ENCODE measurements at places on chromosomes 2 and 18.

DNA sequence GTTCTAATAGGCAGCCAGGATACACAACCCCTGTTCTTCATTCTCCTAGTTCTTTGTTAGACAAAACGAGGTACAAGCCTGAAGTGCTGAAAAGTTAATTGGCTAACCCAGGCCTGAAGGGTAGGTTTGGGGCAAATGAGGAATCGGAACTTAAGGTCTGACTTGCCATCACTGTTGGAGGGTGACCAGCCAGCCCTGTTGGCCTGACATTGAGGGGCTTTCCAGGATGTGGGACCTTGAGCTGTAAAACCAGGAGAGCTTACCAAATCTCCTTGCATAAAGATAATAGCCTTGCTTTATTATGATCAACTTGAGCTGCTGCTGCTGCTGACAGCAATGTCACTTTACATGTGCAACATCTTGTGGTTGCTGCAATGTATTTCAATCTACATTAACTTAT is 256.0 kb downstream of the VAPA start:
- no peak for DNase-seq

DNA sequence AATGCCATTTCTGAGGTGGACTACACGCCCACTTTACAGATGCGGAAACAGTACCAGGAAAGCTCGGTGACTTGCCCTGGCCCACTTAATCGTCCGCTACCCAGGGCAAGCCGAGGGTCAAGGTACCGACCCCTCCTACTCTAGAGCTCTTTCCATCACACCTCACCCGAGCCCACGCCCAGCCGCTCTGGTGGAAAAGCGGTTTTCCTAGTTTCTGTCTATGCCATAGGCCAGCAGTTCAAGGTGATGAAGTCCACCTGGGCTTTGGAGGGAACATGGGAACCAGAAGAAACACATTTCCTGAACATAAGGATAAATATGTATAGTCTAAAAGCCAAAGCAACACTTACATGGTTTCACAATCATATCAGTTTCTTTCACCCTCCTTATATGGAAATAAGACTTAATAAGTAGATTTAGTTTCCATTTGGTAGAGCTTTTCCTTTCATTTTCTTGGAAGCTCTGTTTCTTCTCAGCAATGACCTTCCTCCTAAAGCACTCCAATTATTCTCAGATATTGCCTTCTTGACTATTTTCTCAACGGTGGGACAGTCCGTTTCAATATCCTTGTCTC is 567 bp downstream of the VWA3B start:
- DNase-seq: no peak

GRCh38 chr2:231397011-231397927 is 1.8 kb downstream of the B3GNT7 start:
- DNase-seq: no peak

DNA sequence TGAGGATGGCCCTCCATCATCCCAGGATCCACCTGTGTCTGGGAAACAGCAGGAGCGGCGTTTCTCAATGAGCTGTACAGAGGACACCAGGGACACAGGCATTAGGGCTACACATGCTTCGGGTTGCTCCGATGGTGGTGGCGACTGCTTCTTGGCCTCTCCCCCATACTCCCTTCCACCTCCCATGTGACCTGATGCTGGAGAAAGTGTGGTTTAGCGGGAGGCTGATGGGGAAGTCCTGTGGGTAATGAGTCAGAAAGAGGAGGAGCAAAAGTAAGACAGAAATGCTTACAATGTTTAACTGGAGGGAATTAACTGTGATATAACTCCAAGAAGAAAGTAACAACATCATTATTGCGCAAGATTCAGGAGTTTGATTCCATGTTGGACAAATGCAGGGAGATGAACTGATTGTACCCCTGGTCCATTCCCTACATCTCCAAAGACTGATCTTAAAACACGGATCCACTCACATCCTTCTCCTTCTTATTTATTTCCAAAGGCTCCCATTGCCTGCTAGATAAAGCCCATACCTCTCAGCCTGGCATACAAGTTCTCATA is 186.6 kb downstream of the NRP2 start:
- DNase-seq: no peak

DNA sequence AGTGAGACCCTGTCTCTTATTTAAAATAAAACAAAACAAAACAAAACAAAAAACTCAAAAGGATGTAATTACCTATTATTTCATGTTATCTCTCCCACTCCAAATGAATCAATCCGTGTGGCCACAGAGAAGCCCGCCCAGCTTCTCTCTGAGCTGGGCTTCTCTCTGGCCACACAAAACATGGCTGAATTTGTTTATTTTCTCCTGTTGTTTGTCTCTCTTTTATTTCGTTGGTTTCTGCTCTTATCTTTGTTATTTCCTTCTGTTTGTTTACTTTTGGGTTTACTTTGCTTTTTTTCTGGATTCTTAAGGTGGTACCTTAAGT is 1.5 kb upstream of the TRABD2A start:
- no peak for DNase-seq

DNA sequence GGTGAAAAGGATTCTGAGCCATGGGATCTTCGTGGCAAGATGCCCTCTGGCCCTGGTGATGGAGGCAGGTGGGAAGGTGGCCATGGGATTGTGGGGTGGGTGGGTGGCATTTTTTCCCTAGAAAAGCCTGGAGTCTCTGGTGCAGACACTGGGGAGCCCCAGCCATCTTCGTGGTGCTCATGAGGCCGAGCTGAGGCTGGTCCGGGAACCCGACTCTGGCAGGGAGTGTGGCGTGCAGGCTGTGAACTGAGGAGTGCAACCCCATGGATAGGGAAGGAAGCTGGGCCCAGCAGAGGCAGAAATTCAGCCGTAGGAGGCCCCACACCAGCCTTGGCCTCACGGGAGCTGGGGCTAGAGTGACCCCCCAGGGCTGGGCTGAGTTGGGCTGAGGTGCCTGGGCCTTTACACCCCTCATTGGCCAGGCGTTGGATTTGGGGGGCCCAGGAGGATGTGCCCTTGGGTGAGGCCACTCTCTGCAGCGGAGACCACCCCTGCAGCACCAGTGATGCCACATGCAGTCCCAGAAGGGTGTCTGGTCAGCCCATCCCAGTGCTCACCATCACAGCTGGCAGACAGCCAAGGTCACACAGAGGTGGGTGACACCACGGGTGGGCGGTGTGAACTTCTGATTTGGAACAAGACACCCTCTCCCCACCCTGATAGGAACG is 115.6 kb upstream of the HDAC4 start:
- no peak for DNase-seq

DNA sequence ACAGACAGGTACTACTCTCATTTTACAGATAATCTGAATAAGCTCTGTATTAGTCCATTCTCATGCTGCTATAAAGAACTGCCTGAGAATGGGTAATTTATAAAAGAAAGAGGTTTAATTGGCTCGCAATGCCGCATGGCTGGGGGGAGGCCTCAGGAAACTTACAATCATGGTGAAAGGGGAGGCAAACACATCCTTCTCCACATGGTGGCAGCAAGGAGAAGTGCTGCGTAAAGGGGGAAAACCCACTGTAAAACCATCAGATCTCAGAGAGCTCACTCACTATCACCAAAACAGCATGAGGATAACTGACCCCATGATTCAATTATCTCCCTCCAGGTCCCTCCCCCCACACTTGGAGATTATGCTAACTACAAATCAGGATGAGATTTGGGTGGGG is 254.4 kb downstream of the KCNE4 start:
- no peak for DNase-seq

- DNase-seq: peak; percentile 39
These were observed 56.2 kb downstream of the EMILIN2 start for GRCh38 chr18:2903006-2903405.

- no peak for DNase-seq
These were observed 653.5 kb upstream of the LRRTM4 start for GRCh38 chr2:78175645-78176044.

DNA sequence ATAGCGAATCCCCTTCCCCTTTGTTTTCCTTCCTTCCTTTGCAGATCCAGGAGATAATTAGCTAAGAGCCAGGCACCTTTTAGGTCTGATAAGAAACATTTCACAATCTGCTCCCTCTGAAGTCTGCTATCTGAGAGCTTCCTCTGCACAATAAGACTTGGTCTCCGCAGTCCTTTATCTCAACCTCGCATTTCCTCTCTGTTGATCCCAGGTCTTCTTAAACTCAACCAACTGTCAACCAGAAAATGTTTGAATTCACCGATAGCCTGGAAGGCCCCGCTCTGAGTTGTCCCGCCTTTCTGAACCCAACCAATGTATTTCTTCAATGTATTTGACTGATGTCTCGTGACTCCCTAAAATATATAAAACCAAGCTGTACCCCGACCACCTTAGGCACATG is 78.4 kb upstream of the CTDP1 start:
- DNase-seq: no peak

- DNase-seq: no peak
These were observed 123.7 kb downstream of the PIK3C3 start for GRCh38 chr18:42078711-42079110.

DNA sequence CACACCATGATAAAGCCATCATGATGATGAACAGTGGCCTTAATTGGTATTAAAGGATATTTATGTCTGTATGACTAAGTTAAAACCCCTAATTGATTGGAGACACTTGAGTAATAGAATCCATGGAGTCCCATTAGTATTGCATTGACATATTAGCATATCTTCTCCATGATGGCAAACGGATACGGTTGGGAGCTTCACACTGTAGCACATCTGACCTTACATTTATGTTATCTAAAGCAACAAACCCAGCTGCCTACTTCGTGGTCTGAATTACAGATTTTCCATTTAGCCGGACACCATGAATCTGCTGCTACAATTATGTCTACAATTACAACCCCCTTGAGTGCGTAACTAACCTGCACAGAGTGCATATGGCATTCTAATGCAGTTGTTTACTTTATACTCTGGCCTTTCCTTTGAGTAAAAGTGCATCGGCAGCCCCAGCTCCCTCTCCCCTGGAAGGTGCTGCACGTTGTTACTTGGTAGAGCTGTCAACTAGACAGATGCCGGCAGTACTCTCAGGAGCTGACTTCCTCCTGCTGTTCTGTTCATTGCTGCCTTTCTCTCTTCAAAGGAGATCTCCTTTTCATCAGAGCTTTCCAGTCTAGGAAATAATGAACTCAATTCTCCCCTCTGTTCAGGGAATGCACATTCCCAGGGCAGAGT is 92.1 kb downstream of the LRRC30 start:
- DNase-seq: no peak

GRCh38 chr2:145267451-145267850 is 747.5 kb upstream of the ZEB2 start:
- DNase-seq: no peak

DNA sequence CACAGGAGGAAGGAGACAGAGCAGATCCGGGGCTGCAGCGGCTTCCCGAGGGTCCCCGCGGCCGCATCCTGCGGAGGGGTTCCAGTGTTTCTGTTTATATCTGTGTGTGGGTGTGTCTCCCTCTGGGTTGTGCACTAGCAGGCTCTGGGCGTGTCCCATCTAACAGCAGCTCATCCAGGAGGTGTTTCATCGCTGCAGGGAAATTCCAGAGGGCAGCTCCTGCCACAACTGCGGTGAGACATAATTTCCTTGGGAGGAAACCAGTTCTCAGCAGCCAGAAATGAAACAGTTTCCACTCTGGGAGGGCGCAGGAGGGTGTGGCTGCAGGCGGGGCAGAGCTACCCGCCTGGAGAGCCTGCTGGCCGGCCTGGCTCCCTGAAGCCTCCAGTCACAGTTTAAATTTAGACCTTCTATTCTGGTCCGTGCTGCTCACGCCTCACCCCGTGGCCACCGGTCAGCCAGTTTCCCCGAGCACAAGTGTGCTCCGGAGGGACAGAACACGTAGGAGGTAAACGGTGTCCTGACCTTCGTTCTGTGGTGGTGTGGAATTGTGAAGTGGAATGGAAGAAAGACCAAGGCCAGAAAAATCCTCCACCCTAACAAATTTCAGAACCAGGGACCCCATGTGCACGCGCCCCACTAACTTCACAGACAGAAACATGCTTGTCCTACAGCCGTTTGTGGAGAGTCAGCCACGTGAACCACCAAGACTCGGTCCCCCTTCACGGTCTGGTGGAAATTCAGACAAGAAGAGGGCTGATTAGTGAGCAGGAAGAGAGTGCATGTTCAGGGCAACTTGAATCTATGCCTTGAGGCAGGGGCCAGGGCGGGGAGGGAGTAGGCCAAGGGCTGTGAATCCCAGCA is 50.2 kb downstream of the TEX44 start:
- peak; percentile 94 for DNase-seq

- DNase-seq: no peak
These were observed 248.6 kb downstream of the EPHA4 start for GRCh38 chr2:221323513-221323912.

DNA sequence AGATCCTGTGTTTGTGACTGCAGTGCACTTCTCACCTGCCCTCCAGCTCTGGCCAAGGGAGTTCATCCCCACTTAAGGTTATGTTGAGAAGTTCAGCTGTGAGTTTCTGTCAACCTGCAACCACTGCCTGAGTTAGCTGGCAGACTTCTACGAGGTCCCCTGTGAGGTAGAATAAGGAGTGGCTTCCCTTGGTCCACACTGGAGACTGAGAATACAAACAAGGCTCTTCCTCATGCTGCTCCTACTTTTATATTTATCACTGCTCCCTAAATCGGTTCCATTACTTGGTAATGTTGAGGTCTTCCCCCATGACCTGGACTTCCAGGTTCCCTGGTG is 353.2 kb upstream of the CWC22 start:
- DNase-seq: no peak

- no peak for DNase-seq
These were observed 46.7 kb downstream of the METTL8 start for GRCh38 chr2:171387052-171387451.

- DNase-seq: no peak
These were observed 165.5 kb upstream of the CDH19 start for GRCh38 chr18:66769375-66769774.

GRCh38 chr2:75476761-75477160 is 84.0 kb downstream of the EVA1A start:
- DNase-seq: no peak

- no peak for DNase-seq
These were observed 37.2 kb downstream of the HPCAL1 start for GRCh38 chr2:10339647-10340592.

DNA sequence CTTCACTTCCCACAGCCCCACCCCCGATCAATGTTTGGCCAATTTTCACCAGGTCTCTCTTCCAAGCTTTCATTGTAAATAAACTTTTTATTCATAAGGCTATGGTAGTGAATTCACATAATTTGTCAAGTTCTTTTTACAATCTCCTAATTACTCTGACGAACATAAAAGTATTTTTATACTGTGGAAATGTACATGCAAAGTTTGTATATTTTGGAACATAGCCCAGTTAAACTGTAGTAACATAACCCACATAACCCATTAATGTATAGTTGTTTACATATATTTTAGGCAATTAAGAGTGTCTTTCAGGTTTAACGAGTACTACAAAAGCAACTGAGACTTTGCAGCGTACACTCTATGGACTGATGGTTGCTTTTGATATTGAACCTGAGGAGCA is 228.3 kb upstream of the ERBB4 start:
- DNase-seq: no peak

GRCh38 chr18:62505669-62506494 is 16.9 kb upstream of the ZCCHC2 start:
- DNase-seq: no peak

GRCh38 chr18:61340148-61340547 is 6.9 kb downstream of the CDH20 start:
- no peak for DNase-seq

Measured in gastrocnemius medialis (tissue), 4 donors.